ENCODE measurements at places on chromosomes 12 and 14.
A peak's percentile ranks its signal among the peaks of the same experiment; 100 is the strongest.

DNA sequence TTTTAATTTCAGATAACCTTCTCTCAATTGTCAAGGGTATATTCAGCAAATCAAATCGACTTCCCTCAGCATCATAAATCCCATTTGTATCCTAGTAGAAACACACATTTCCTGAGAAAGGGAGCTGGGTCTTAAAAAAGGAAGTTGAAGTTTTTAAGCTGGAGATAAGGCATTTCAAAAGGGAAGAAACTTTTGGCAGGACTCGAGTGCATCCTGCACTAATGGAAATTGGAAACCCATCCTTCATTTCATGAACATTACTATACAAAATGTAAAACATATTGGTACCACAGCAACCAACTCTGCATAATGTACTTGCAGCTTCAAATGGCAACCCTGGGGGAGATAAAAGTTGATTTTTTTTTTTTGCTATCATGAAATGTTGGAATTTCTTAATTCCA lies 23.7 kb upstream of the TMCC3 start:
- DNase-seq = no peak

DNA sequence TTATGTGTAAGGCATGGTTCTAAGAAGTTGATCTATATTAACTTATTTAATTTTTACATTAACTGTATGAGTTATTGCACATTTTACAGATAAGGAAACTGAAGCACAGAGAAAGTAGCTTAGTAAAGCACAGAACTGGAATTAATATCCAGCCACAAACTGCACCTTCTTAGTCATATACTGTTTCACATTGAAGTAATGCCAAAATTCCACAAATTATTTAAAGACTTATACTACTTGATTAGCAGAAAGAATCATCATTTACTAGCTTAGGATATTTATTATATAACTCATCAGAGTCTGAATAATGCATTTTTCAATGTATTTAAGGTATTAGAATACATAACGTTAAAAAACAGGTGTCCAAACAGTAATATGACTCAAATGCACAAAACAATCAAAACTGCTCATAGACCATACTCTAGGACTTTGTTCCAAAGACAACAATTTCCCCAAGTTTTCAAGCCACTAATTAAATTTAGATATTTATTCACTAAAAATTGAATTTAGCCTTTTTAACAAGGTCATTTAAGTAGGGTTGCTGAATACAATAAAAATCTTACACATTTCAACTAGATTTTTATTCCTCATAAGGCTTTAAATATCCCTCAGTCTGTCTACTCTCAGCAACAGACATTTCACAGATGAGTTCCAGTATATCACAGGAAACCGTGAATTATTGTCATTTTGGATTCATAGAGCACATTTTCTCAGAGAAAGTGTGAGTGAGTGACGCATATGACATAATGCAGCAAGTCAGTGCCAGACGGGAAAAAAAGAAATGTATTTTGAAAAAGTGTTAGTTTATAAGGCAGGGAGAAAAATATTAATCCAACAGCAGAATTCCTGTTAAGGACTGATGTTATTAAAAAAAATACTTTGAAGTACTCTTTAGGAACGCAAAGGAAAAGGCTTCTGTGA lies 782.5 kb downstream of the TMTC2 start:
- DNase-seq = no peak

DNA sequence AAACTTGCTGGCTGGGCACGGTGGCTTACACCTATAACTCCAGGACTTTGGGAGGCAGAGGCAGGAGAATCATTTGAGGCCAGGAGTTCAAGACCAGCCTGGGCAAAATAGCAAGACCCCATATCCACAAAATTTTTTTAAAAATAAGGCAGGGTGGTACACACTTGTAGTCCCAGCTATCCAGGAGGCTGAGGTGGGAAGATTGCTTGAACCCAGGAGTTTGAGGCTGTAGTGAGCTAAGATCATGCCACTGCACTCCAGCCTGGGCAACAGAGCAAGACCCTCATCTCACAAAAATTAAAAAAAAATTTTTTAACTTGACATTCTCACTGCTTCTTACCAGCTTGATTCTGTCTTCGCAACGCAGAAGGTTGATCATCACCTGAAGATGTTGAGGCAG lies 39.5 kb downstream of the SSH1 start:
- DNase-seq = no peak

DNA sequence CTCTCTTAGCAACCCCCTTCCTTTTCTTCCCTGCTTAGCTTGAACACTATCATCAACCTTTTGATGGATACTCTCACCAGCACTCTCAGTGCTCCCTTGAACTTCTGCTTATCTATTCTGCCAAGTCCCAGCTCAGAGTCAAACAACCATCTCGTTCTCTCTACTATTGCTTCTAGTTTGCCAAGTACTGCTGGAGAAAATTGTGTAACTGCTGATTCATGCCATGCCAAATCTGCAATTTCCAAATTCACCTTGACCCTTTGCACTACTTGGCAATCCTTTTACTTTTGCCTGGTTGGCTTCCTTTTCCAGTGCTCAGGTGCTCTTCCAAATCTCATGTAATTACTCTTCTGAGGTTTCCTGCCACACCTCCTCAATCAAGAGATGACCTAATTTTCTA lies 2.8 kb upstream of the CCDC196 start:
- no peak for DNase-seq

GRCh38 chr14:90345239-90345557 lies 13.5 kb upstream of the NRDE2 start:
- DNase-seq = no peak

GRCh38 chr12:47144769-47145168 lies 65.0 kb upstream of the AMIGO2 start:
- no peak for DNase-seq

GRCh38 chr14:20632831-20633691 lies 8.4 kb downstream of the OR6S1 start:
- DNase-seq = no peak

DNA sequence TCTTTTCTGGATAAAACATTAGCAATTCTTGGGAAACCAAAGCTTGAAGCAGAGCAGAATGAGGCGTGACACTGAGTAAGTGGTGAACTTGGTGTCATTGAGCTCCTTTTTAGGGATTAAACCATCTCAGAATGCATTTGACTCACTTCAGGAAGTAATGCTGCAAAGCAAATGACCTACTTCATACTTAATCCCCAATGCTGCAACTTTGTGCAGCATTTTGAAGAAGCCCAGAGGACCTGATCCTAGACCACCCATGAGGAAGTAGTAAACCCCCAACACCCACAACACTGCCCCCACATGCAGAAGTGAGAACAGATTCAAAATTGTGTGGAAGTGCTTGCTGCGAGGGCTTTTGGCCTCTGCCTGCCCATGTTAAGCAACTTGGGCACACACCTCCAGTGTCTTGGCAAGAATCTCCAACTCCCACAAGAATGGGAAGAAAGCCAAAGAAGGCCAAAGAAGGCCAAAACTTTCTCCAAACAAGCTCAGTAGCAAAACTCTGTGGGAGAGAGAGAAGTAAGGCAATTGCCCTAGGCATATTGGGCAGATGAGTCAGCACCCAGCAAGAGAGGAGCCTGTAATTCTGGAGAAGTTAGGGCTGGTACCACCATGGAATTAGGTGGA lies 69.2 kb upstream of the ETV6 start:
- DNase-seq = no peak

DNA sequence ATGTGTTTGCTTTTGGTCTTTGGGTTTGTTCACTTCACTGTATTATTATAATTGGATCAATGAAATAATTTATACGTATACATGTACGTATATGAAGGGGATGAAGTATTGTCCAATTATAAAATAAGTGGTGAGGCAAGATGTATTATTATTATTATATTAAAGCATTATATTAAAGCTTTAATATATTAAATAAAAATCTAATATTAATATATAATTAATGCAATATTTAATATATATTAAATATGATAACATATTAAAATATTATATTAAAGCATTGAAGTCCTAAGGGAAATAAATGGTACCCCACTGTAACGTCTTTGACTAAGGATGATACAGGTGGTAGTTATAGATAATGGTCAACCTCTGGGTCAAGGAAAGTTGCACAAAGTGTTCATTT lies 63.7 kb upstream of the RTL1 start:
- DNase-seq = no peak

GRCh38 chr12:71865166-71865713 lies 25.7 kb downstream of the TBC1D15 start:
- DNase-seq = no peak

- no peak for DNase-seq
Measured at GRCh38 chr12:22284871-22285270, 49.6 kb downstream of the ST8SIA1 start.

DNA sequence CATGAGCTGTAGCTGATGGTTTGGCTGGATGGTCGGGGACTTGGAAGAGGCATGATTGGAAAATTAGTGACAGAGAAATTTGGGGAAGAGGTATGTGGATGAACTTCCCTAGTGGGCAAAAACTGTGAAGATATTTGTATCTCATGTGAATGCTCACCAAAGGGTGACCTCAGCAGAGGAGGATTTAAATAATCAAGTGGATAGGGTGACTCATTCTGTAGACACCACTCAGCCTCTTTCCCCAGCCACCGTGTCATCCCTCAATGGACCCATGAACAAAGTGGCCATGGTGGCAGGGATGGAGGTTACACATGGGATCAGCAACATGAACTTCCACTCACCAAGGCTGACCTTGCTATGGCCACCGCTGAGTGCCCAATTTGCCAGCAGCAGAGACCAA lies 60.8 kb upstream of the KRAS start:
- DNase-seq = no peak

GRCh38 chr14:69675877-69676416 lies 64.6 kb downstream of the SUSD6 start:
- no peak for DNase-seq

GRCh38 chr12:81329085-81329484 lies 251.2 kb downstream of the ACSS3 start:
- DNase-seq = no peak

DNA sequence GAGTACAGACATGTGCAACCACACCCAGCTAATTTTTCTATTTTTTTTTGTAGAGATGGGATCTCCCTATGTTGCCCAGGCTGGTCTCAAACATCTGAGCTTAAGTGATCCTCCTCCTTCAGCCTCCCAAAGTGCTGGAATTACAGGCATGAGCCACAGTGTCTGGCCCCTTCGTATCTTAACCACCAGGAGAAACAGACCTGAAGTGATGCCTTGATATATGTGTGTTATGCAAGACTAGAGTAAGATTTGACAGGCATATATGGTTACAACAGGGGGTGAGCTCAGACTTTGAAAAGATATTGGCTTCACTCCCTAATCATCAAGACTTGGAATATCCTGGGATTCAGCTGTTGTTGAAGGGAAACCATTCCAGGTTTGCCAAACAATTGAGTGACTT lies 10.7 kb upstream of the GALNT6 start:
- no peak for DNase-seq

DNA sequence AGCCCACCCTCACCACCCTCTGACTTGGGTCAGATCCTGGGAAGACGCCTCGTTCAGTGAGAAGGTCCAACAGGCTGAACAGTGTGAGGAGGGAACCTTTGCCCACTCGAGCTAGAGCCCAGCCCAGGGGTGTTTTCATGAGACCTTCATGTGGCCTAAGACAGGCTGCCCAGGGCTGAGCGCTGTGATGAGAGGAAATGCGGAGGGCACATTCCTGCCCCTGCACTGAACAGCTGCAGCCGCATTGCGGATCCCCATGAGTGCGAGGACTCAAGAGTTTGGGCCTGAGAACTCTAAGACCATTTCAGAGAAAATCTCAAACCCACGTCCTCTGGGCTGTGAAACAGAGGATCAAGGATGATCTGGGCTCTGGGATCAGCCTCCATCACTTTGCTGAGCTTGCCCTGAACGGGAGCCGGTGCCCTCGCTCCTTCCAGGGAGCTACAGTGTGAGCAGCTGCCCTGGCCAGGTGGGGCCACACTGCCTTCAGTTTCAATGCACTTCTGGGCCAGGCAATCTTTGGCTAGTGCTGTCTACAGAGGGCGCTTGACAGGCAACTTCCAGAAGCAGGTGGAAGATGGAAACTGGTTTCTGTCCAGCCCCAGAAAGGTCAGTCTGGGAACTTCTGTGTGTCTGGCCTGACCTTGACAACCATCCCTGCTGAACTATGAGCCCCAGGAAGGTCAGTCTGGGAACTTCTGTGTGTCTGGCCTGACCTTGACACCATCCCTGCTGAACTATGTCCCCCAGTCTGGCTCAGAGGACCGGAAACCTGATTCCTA lies 43.5 kb upstream of the P2RX7 start:
- DNase-seq = peak; percentile 49

- DNase-seq = no peak
Measured at GRCh38 chr14:93090826-93091555, 24.7 kb downstream of the ITPK1 start.

GRCh38 chr14:89351516-89352404 lies 65.3 kb downstream of the FOXN3 start:
- DNase-seq = no peak

DNA sequence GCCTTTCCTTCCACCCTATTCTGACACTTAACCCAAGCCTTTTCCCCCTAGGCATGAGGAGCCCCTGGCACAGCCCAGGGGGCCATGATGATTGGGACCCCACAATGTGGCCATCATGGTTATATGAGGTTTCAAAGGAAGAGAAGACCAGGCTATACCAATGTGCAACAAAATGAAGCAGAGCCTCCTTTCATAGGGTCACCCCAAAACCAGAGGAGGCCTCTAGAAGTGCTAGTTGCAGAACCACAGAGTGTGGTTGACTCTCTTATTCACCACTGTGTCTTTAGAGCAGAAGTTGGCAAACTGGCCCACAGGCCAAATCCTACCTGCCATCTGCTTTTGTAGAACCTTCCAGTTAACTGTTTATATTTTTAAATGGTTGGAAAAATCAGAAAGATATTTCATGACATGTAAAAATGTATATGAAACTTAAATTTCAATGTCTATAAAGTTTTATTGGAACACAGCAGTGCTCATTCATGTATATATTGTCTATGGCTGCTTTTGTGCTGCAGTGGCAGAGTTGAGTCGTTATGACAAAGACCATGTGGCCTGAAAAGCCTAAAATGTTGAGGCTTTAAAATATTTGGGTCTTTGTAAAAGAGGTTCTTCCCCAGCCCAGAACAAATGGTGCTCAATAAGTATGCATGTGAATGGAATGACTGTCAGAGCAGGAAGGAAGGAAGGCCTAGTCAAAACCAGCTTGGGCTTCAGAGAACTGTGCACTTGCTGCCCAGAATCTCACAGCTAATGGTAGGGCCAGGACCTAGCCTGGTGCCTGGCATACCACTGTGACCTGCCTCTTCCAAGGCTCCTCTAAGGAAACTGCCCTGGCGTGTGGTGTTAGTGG lies 49.2 kb downstream of the SUSD6 start:
- no peak for DNase-seq

GRCh38 chr14:95504135-95505029 lies 12.1 kb downstream of the SYNE3 start:
- no peak for DNase-seq

DNA sequence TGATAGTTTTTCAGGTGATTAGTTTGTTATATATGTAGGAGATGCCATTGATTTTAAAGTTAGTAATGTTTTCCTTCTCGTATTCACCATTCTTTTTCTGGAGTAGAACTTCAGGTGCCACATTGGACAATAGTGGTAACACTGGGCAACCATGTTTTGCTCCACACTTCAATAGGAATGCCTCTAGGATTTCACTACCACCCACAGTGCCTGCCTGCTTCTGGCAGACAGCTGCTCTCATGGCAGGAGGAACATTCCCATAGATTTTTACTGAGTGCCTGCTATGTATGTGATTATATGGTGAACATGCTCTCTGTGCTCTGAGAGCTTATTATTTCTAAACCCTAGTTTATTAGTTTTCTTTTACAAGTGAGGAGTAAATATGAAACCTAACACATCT lies 53.7 kb downstream of the GCH1 start:
- no peak for DNase-seq

GRCh38 chr12:66187036-66187435 lies 2.0 kb upstream of the IRAK3 start:
- no peak for DNase-seq

Measured in 8988T (cell line).